NK-92 treated with Interleukin-12 subunit alpha and Interleukin-12 subunit beta, amount 100 ng/mL, for 24 hours (cell line): ENCODE measurements at places on chromosomes 16 and 17.

DNA sequence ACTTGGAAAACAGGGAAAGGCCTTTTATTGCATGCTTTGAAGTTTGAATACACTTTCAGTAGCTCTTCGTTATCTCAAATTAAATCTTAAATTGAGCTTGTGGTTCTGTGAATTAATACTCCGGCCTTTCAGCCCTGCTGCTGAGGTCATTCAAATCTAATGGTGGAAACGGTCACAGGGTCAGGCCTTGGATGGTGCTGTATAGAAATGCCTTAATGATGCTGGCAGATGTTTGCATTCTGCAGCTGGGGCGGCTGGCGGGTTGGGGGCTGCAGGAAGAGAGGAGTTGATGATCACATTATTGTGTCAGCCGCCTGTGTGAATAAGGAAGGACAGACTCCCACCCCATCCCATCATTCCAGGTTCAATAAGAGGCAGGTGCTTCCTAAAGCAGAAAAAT, 723.6 kb downstream of the WWOX start:
- DNase-seq = no peak

GRCh38 chr16:89219365-89219764, 1.9 kb downstream of the ZNF778 start:
- no peak for DNase-seq

GRCh38 chr16:65386672-65387071, 264.8 kb upstream of the CDH11 start:
- no peak for DNase-seq

- DNase-seq = no peak
Measured at GRCh38 chr17:64182325-64183012, 52.5 kb upstream of the ERN1 start.

GRCh38 chr16:15521758-15522509, 87.5 kb downstream of the BMERB1 start:
- no peak for DNase-seq

GRCh38 chr17:9908649-9909042, 3.6 kb upstream of the RCVRN start:
- DNase-seq = no peak

GRCh38 chr16:1870365-1871082, 1.4 kb downstream of the MEIOB start:
- DNase-seq = no peak

- no peak for DNase-seq
Measured at GRCh38 chr17:69434164-69434579, 19.7 kb downstream of the MAP2K6 start.

DNA sequence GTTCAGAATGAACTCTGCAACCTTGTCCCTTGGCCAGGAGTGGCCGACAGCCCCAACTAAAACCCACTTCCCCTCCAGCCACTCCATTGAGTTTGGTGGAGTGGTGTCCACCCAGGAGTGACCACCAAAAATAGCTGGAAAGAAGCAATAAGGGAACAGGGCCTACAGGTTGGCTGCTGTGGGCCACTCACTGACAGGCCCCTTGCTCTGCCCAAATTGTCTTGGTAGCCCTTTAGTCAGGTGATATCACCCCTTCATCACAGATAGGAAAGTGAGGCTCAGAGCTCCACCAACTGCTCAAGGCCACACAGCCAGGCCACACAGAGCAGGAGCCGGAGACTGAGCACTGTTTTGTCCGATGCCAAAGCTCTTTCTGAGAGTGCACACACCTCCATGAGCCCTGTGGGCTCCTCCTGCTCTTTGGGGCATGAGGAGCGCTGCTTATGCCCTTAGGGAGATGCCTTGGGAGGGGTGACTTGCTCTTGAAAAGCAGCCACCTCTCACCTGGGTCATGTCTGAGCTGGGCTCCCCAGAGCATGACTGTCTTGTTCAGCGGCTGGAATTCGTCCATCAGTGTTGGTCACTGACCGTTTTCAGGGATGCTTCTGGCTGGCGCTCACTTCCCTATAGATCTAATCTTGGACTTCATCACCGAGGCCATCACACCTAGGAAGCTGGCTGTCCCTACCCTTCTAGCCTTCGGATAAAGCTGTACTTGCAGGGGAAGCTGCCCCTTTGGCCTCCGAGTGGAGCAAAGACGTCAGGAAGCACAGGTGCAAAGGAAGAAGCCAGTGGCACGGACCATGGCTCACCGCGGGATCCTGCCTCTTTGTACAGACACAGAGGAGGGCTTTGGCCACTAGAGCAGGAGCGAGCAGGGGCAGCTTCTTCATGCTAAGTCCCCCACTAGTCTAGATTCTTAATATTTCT, 186.0 kb upstream of the ZNF469 start:
- no peak for DNase-seq

DNA sequence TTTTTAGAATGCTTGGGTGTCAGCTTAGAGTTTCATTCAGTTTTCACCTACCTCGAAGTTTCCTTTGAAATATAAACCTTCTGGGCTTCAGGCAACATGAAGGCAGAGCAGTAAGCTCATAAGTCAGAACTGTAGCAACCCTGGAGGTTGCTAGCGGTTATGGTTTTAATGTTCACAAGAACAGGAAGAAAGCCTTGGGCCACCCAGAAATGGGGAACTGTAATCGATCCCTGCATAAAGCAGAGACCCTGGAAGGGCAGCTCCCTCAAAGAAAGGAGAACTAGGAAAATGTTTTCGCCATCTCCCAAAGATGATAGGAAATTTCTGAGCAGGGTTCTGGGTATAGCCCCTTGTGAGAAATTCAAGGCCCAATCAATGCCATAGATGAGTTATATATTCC, 47.8 kb upstream of the RASL10B start:
- DNase-seq = no peak

DNA sequence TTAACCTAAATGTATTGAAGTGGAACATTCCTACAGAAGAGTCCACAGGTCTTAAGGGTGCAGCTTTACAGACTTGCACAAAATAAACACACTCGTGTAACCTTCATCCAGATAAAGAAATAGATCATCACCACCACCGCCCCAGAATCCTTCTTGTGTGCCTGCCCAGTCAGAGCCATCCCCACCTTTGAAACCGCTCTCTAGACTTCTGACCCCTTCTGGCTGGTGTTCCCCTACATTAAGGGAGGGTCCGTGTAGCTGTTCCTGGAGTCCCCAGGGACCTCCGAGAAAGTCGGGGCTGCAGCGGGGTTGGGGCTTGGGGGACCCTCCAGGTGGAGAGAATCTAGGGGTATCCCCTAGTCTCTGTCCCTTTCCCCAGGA, 9.4 kb downstream of the TBX4 start:
- DNase-seq = no peak

GRCh38 chr17:6551869-6552531, 4.4 kb downstream of the PITPNM3 start:
- DNase-seq = no peak

- DNase-seq = no peak
Measured at GRCh38 chr17:28189667-28190066, 129.3 kb upstream of the TMEM97 start.

GRCh38 chr17:67276075-67276474, 31.1 kb upstream of the HELZ start:
- no peak for DNase-seq

DNA sequence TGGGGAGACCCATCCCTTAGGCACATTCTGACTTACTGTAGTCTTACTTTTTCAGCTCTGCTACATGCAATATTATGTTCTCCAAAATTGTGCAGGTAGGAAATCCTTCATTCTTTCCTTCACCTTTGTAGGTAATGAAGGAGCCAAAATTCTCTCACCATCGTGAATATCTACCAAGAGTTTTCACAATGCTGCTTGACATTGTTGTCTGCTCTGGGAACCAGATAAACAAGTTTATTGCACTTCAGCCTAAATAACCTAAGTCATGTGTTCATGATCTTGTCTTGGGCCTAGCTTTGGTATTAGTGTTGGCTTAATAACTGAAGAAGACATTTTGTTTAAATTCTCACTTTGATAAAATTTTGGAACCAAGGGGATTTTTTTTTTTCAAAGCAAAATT, 110.8 kb upstream of the ELAC2 start:
- DNase-seq = no peak
